ENCODE measurements at places on chromosomes 5 and 9.

DNA sequence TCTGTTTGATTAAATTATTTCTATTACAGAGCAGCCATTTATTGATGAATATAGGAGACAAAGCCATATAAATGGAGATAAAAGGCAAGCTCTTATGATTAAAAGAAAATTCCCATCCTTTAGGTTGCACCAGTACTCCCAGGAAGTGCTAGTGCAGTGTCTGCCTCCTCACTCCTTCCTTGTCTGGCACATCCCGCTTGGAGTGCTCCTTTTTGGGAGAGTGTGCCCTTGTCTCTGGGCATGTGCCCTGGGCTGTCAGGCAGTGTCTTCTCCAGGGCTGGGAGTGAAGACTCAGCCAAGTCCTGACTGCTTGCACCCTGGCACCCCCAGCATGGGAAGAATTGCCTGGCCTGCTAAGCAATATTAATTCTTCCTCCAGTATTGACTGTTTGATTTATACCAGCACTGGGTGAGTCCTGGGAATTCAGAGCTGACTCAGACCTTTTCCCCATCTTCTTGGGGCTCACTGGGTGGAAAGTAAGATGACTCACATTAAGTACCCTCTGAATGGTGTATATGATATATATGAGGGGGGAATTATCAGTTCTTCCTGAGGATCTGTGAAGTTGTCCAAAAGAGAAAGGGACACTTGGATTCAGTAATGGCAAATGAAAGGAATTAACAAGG, 62.1 kb downstream of the ZSWIM6 start:
- no peak for DNase-seq

DNA sequence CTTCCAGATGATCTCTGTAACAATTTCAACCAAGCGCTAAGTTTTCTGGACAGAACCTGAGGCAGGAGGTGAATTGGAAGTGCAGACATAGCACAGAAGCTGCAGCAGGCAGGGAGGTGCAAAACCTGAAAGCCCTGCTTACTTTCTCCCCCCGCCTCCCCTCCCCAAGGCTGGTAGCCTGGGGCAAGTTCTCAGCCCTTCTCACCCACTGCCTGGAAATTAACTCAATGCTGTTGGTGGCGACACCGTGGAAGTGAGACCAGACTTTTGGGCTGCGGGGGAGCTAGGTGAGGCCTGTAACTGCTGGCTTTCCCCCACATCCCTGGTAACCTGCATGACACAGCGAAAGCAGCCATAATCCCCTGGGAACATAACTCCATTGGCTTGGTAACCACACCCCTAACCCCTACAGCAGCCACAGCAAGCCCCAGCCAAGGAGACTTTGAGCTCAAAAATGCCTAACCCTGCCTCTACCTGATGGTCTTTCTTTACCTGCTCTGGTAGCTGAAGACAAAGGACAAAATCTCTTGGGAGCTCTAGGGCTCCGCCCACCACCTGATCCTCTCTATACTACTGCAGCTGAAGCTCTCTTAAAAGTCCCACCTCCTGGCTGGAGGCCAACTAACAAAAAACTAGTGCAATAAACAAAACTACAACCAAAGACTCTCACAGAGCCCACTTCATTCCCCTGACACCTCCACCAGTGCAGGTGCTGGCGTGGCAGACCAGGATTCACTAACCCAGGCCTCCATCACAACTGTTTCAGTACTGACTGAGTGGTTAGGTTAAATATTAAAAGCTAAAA, 11.9 kb upstream of the OR13C8 start:
- no peak for DNase-seq

DNA sequence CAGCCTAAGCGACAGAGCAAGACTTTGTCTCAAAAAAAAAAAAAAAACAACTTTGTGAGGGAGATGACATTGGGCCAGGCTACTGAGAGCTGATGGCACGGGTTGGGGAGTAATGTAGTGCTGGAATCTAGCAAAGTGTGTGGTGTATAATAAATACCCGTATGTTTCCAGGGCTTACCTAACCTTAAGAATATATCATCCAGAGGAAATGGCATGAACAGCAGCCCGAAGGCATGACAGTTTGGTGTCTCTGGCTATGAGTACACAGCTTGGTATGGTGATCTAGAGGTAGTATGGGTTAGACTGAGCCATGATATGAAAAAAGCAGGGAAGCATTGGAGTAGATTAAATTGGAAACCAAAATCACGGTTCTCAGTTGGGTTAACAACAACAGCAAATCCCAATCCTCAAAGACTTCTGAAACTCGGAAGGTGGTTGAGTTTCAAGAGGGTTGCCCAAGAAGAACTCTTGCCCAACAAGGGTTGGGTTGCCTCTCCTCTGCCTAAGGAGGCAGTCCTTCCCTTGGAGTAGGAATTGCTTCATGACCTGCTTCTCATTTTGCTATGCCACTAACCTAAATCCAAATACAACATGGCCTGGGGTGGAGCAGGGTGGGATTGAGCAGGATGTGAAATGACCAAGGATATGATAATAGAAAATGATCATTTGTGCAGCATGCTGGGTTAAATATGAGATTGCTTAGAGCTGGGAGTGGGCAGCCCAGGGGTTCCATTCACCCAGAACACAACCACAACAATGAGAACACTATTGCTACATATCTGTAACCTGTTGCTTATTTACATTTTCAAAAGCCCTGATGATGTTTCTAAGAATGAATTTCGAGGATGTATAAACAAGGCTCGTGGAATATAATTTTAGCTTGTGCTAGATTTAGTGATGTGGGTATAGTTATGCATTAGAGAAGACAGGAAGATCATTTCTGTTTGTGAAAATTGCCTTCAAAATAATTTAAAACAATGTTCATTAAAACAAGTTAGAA, 64.6 kb upstream of the ZFR start:
- no peak for DNase-seq

DNA sequence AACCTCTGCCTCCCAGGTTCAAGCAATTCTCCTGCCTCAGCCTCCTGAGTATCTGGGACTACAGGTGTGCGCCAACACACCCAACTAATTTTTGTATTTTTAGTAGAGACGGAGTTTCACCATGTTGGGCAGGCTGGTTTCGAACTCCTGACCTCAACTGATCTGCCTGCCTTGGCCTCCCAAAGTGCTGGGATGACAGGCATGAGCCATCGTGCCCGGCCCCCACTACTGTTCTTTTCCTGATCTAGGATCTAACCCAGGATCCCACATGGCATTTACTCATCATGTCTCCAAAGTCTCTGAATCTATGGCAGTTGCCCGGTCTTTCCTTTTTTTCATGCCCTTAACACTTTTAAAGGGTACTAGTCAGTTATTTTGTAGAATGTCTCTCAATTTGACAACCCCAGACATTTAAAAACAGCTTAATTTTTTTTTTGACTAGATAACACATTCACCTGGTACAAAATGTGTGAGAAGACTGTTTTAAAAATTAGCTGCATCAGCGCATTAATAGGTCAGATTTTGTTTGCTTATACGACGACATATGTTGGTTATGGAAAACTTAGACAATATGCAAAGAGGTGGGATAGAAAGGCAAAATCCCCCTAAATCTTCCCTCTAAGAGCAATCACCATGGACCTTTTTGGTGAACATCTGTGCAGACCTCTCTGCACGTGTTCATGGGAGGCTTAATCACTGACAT, 46.5 kb downstream of the STOM start:
- no peak for DNase-seq

Data from hippocampal formation (tissue), 2 donors.